Fibroblast of pulmonary artery (primary cell): ENCODE measurements at places on chromosomes 6 and 20.
A peak's percentile ranks its signal among the peaks of the same experiment; 100 is the strongest.

DNA sequence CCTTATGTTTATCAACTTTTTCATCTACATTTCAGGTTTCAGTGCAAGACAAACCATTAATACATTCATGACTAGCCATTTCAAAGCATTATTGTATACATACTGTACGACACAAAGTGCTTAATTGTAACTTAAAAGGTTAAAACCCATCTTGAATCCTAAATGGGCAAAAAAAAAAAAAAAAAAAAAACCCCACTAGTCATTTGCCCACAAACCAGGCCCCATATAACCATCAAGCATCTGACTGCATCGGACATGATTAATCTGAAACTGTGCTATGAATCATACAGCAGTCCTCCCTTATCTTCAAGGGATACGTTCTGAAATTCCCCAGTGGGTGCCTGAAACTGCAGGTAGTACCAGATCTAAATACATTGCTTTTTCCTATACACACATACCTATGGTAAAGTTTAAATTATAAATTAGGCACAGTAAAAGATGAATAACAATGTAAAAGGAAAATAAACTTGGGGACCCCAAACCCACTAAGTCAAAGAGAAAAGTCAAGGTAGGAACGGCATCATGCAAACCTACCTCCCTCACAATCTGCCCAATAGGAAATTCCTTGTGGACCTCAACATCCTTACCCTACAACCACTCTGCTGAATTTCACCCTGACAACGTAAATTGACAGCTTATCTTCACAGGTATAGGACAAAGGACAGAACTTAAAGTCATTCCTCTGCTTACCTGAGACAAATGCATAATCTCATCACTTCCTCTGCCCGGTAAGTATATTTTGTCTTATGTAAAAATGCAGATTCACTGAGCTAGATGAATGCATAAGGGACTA, 14.3 kb downstream of the B4GALT5 start:
- DNase-seq, result peak; percentile 65

GRCh38 chr20:23187751-23188150, 101.6 kb upstream of the CD93 start:
- peak; percentile 29 for DNase-seq

- DNase-seq, result no peak
These were observed 118.3 kb downstream of the KCNQ5 start for GRCh38 chr6:72740135-72740534.

DNA sequence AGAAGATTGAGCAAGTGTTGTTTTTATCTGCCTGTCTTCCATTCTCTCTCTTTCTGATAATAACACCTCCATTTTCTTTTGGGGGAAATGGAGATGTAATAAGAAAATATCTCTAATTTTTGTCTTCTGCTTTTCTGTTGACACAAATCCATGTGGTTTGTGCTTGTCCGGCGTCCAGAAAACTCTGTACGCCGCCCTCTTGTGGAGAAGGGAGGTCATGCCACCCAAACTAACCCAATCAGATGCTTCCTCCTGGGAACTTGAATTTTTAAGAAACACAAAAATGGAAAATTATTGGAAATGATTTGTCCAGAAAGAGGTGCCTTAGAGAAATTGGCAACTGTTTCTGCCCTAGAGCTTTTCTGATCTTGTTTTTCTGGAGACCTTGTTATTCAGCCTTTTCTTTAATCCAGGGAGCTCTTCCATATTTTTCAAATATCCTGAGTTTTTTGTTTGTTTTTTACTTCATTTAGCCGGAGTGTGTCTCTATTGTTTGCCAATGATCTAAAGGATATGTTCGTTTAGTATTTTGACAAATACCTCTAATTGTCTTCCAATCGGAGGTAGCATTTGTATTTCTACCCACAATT, 17.8 kb upstream of the FNDC1 start:
- peak; percentile 71 for DNase-seq

DNA sequence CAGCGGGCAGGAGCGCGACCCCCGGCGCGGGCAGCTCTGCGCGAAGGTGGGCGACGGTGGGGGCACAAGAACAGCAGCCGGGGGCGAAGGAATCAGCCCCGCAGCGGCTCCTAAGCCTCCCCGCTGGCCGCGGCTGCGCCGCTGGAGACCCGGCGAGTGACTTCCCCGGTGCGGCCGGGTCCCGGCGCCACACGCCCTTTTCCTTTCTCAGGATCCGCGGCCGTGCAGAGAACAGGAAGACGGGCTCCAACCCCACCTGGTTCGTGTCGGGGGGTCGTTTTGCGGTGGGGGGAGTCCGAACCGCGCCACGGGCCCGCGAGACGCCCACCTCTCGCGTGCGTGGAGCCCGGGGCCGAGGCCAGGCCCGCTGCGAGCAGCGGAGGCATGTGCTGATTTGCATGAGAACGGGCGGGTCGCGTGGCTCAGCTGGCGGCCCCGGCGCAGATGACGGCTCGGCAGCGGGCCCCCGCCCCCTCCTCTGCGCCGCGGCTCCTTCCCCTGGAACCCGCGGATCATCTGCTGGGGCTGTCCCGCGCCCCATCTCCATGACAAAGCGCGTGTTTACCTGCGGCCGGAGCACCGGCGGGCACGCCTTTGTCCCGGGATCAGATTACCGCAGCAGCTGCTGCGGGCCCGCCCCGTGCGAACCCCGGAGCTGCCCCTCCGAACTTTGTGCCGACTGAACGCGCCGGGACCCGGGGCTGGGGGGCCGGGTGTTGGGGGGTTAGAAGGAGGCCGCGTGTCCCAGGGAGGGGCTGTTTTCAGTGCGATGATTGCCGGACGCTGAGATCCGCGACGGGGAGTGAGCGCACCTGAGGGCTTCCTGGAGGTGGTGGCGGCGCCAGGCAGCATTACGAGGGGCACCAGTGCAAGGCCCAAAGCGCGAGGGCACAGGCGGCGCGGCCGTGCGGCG, 4.9 kb upstream of the DLL1 start:
- no peak for DNase-seq

DNA sequence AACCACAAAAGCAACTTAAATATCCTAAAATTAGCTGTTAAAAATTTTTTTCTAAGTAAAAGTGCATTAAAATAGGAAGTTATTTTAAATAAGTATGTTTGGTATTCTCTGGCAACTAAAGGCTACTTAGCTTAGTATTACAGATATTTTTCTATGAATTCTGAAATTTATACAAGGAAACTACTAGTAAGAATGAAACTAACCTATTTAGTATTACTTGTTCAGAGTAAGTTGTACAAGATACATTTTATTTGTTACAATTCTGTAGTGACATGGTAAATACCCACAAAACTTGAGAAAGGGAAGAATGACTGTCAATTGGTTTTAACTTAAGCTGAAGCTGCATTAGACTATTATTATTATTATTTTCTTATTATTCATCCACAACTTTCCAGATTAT, 6.5 kb downstream of the PHIP start:
- no peak for DNase-seq

GRCh38 chr6:7175462-7175861, 67.7 kb downstream of the RREB1 start:
- DNase-seq, result no peak

- DNase-seq, result no peak
These were observed 185.6 kb downstream of the ATXN1 start for GRCh38 chr6:16575655-16576054.

DNA sequence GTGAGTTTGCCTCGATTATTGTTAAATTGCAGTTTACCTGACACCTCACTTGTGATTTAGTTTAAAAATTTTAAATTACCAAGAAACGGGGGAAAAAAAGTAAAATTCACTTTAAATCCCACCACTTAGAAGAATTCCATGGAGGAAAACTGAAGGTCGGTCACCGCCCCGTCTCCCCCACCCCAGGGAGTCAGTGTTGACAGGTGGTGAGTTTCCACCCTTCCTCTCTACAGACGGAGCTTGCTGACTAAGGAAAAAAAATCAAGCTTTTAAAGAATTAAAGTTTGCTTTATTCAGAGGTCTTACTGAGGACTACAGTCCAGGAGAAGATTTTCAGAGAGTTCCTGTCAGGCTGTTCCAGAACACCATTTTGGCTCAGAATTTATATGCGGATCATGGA, 42.3 kb downstream of the SLC22A1 start:
- DNase-seq, result no peak

DNA sequence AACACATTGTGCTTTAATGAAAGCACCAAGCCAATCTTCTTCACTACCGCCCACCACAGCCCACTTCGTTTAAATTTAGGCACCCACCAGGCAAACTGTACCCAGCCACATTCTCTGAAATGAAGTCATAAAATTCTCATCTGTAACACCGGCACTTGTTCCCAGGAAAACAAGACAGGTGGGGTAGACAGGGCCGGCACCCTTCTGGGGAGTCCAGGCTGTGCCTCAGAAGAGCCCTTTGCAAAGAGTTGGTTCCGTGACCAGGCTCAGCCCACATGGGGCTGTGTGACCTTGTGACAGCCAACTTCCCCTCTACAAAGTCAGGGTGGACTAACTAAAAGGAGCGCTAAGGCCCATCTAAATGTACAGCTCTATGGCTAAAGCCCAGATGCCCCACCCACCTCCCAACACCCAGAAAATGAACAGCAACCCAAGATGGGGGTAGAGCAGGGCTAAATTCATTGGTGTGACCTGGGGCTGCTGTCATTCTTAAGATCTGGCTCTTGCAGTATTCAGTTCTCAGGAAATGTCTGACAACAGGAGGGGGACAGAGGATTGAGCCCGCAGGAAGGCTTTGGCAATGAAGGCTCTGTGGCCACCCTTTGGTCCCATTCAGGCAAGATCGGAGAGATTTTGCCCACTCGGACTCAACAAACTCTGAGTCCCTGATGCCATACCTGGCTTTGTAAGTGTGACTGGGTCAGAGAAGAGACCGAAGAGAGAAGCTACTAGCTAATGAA, 56.7 kb downstream of the TRERF1 start:
- DNase-seq, result no peak

DNA sequence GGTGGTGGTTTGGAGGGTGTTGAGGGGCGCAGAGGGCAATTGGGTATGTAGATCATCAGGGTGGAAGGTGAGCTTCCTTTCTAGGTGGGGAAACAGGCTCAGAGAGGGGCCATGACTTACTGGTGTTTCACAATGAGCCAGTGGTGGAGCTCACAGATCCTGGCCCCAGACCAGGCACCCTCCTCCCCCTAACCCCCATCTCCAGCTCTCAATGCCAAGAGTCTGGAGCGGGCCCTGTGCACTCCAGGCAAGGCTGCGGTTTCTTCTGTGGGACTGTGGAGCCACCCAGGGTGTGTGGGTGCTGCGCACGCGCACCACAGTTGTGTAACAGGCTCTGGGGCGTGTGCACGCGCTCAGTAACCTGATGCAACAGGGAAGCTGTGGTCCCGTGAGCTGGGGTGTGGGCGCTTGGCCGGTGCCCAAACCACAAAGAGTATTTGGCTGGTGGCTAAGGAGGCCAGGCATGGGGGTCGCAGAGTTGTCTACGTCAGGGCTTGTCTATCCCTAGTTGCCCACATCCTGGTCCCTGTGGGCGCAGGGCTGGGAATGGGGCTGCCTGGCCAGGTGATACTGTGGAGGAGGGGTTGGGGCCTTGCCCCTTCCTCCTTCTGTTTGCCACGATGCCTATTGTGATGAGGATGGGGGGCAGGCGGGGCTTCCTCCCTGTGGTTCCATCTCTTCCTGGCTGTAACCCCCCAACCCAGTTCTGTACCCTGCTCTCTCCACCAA, 37.5 kb upstream of the MRPS18A start:
- peak; percentile 97 for DNase-seq

DNA sequence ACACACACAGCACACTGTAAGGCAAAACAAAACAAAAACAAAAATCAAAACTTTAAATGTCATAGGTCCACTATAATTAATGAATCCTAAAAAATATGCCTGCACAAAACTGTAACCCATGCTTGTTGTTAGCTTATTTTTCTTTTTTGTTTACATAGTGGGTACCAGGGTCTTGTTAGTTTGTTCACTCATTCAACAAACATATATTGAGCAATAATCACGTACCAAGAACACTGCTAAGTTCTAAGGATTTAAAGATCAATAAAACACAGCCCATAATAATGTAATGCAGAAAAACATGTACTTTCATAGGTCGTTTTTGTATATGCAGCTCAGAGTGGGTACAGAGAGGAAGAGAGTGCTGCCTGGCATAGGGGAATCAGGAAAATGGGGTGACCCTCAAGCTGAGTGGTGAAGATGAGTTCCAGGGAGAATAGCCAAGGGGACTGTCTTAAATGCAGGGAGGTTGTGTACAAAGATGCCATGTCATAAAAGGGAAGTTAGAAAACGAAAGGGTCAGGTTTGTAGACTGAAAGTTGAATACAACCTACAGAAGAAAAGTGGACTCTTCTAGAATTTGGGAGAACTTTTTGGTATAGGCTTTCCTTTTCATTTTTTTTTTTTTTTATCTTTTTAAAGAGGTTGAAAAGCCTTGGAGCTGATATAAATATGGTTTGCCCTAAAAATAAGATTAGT, 113.3 kb upstream of the TBX18 start:
- no peak for DNase-seq

DNA sequence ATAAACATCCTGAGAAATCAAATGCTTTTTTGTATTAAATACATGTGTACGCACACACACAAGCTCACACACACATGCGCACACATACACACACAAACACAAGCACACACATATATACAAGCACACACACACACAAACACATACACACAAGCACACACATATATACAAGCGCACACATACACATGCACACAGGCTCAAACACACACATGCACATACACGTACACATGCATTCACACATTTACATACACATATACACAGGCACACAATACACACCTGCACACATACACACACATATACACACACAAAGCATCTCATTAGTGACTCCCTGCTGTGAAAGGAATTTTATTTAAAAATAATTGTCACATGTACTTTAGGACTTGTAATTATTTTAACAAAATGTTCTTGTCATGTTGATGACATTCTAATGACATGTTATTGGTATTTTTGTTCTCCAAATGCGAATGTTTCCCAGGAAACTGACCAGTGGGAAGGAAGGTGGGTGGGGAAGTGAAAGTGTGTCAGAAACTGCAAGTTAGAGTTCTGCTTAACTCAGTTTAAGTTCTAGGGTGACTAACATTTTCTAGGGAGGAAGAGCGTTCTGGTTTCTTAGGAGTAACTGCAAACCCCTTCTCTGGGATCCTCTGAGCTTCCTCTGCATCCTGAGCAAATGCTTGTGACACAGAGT, 113.9 kb upstream of the ZNF217 start:
- DNase-seq, result no peak

- no peak for DNase-seq
These were observed 51.1 kb downstream of the MYLIP start for GRCh38 chr6:16179970-16180431.

- peak; percentile 31 for DNase-seq
These were observed 56.6 kb downstream of the SLC23A2 start for GRCh38 chr20:4944518-4945313.
